Ureter (tissue), 1 donor: ENCODE measurements at places on chromosomes 5 and 9.

GRCh38 chr5:151107738-151108520, 27.1 kb upstream of the TNIP1 start:
- DNase-seq = peak; percentile 79

GRCh38 chr5:137126829-137127228, 372.3 kb downstream of the SPOCK1 start:
- no peak for DNase-seq

- DNase-seq = no peak
These were observed 56.8 kb upstream of the ZFR start for GRCh38 chr5:32501071-32502002.

DNA sequence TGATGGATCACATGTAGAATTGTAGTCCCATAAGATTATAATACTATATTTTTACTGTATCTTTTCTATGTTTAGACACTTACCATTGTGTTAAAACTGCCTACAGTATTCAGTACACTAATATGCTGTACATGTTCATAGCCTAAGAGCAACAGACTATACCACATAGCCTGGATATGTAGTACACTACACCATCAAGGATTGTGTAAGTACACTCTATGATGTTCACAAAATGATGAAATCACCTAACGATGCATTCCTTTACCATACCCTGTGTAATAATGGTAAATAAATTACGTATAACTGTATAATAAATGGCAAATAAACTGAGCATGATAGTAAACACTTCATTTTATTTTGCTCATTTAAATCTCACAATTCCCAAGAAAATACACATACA, 60.3 kb downstream of the RICTOR start:
- no peak for DNase-seq

GRCh38 chr5:13809921-13810320, 134.6 kb downstream of the DNAH5 start:
- no peak for DNase-seq

- no peak for DNase-seq
These were observed 146.3 kb downstream of the ERCC6L2 start for GRCh38 chr9:96021551-96022444.

DNA sequence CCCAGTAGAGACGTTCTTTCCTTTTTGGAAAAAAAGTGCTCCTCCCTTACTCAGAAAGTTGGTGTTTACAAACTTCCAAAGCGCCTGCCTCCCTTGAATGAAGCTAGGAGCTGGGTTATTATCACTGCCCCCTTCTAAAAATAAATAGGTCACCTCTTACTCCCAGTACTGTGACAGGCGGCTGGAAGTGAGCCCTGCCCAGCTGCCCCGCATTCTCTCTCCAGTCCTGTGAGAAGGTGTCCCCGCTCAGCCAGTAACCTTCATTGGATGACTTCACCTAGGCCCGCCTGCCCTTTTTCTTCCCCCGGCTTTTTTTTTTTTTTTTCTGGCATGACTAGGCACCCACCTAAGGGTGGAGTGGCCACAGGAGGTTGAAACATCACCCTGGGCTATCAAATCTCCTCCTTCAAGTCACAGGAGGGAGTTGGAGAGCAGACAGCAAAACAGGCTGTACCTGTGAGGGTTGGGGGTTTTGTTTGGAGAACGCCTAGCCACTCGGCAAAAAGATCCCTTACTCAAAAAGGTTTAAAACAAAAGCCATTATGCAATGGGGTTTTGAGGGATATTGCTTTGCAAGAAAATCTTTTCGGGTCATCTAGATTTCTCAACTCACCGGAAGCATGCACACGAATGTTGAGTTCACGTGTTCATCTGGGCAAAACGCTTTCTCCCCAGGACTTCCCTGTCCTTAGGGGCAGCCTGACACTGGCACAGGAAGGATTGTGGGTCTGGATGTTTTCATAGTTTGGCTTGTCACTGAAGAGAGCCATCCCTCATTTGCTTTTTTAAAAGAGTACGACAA, 43.3 kb upstream of the ZNF622 start:
- no peak for DNase-seq

GRCh38 chr9:72304538-72304937, 60.5 kb downstream of the ZFAND5 start:
- DNase-seq = no peak

DNA sequence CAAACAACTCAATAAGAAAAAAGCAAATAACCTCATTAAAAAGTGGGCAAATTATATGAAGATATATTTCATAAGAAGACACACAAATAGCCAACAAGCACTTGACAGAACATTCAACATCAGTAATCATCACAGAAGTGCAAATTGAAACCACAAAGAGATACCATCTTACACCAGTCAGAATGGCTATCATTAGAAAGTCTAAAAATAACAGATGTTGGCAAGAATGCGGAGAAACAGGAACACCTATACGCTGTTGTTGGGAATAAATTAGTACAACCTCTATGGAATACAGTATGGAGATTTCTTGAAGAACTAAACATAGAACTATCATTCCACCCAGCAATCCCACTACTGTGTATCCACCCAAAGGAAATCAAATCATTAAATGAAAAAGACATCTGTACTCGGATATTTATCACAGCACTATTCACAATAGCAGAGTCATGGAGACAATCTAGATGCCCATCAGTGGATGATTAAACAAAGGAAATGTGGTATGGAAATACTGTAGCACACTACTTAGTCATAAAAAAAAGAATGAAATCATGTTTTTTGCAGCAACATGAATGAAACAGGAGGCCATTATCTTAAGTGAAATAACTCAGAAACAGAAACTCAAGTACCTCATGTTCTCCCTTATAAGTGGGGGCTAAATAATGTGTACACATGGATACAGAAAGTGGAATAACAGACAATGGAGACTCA, 106.8 kb upstream of the FST start:
- no peak for DNase-seq

GRCh38 chr5:80193401-80193800, 62.4 kb downstream of the SERINC5 start:
- DNase-seq = no peak

GRCh38 chr5:141040771-141041426, 10.3 kb upstream of the PCDHB1 start:
- DNase-seq = peak; percentile 95

GRCh38 chr9:130997925-130998596, 10.9 kb upstream of the LAMC3 start:
- DNase-seq = peak; percentile 63

DNA sequence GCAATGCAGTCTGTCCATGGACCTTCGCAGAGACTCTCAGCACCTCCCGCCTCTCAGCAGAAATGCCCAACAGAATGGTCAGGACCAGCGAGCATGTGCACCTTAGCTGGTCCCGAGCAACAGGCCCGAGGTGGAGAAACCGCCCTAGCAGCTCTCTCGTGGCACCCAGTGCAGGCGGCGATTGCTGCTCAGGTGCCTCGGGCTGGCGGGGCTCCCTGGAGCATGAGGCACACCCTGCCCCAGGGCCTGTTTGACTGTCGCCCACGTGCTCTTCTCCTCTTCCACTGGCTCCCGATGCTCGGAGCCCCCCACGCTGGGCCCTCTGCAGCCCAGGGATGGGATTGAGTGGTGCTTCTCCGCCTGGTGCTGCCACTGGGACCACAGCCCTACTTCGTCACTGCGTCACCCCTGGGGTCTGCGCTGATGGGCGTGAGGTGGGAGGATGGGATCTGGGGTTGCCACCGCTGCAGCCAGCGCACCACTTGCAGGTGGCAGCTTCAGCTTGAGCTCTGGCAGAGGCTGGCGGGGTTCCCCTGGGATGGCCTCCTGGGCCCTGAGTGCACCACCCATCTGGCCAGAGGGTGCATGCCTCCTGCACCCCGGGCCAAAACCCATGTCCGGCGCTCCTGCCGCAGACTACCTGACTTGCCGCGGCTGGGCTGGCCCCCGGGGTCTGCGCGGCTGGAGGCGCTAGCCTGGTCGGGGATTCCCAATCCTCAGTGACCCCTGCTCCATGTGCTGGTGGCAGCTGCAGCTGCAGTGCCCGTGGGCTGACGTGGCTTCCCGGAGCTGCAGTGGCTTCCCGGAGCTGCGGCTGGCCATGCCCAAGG, 244.2 kb downstream of the FOXD4L6 start:
- no peak for DNase-seq

DNA sequence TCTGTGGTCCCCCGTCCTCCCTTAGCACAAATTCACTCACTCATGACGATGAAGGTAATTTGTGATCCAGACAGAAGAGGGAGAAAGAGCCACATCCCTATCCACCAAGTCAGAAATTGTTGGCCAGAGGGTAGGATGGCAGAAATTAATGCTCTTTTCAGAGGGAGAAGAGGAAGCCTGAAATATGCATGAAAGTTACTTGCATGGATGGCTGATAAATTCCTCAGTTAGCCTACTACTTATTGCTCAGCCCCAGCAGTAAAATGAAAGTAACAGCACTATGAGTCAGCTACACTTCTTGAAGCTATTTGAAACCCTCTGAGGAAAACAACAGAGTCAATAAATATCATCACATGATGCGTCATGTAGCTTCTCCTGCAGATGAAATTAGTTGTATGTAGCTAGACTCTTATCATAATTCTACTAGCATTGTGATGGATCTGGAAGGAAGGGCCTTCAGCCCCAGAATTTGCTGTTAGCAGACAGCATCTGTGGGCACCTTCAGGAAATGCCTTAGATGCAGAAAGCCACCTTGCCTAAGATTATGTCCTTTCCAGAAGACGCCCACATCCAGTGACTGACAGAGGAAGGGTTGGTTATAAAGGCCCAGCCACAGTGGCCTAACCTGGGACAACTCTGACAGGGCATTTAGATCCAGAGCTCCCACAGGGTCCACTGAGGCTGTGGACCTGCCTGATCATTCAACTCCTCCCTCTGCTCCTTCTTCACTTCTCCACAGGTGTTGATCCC, 81.2 kb upstream of the CCDC112 start:
- DNase-seq = no peak

GRCh38 chr5:132268769-132269551, 11.5 kb downstream of the PDLIM4 start:
- DNase-seq = peak; percentile 45

DNA sequence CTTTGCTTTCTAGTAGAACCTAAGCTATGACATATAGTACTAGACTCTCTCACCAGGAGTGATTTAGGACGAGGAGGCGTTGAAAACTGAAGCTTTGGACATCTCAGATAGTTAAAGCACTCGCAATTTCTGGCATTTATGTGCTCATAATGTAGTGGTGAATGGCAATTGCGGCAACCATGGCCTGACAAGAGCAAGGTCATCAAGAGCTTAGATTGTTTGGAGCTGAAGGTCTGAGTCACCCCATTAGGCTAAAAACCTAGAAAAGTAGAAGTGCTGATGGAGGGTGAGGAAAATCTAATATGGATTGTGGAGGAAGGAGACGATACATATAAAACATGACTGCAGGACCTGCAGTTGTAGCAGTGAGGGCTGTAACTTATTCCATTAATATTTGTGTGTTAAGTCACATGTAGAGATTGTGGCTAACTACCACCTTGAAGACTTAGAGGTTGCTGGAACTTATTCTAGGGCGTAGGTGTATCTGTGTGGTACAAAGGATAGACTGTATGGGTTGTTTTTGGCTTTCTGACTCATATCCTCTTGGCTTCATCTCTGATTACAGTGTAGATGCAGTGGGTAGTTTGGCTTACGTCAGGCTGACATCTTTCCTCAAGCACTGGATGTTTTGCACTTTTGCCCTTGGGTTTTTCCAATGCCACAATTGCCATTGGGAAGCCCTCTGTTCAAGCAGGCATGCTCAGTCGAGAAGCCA, 138.9 kb upstream of the CDKN2B start:
- no peak for DNase-seq

- no peak for DNase-seq
These were observed 368.0 kb upstream of the WWC1 start for GRCh38 chr5:167923396-167923795.

- DNase-seq = peak; percentile 60
These were observed 98.8 kb downstream of the LHX2 start for GRCh38 chr9:124110307-124110915.
